A549 (cell line): ENCODE measurements at places on chromosomes 11 and 22.

DNA sequence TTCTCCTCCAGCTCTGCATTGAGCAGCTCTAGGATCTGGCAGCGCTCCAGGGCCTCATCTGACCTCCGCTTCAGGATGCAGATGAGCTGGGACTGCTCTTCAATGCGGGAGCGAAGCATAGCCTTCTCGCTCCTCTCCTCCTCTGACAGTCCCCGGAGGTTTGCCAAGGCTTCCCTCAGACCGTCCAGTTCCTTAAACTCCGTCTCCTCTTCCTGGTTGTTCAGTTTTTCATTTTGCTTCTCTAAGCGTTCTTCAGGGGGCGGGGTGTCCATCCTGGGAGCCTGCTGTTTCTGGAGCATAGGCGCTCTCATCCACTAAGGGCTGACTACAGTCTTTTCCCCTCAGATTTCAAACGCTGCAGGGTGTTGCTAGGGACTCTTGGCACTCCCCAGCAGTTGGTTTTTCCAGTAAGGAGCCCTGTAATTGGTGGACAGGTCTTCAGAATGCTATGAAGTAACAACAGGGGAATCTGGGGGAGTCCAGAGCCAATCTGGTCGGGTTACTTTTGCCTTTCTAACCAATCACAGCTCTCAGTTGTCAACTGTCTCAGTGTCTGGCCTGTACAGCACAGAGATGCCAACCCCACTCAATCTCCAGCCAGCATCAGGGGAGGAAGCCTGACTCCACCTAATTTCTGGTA lies at the start of gene CCDC89:
CCDC89 (minus strand) TSS at position 376 of the 640 bp plus-strand sequence; CDS start at position 311, 65 bp downstream.
- no peak for DNase-seq

- no peak for DNase-seq
Measured at GRCh38 chr11:14529321-14529720, 9.1 kb upstream of the PSMA1 start.

GRCh38 chr11:86119077-86119476 lies 50.2 kb upstream of the PICALM start:
- no peak for DNase-seq

DNA sequence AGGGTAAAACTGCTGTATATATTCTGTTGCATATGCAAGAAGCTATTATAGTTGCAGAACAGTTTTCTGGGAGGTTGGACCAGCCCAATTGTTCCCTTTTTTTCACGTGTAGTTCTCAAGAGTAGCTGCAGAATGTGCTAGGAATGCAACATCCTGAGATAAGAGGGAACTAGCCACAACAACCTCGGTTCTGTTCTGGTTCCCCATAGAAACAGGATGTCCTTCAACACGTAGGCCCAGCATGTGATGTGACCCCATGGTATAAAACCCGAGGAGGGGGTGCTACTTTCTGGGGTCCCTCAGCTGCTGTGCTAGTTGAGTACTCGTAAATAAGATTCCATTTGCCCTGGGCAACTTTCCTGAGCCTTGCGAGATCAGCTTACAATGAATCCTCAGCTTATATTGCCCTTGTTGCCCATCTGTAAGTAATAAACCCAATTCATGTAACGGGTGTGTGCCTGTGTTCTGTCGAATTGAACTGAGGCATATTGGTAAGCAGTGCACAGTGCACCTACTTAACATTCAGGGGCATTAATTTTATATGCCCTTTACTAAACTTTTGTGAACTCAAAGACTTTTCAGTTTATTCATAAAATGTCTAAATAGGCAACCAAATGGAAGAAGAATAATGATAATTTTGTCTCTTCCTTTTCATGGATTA lies 23.0 kb upstream of the TRAF6 start:
- no peak for DNase-seq

DNA sequence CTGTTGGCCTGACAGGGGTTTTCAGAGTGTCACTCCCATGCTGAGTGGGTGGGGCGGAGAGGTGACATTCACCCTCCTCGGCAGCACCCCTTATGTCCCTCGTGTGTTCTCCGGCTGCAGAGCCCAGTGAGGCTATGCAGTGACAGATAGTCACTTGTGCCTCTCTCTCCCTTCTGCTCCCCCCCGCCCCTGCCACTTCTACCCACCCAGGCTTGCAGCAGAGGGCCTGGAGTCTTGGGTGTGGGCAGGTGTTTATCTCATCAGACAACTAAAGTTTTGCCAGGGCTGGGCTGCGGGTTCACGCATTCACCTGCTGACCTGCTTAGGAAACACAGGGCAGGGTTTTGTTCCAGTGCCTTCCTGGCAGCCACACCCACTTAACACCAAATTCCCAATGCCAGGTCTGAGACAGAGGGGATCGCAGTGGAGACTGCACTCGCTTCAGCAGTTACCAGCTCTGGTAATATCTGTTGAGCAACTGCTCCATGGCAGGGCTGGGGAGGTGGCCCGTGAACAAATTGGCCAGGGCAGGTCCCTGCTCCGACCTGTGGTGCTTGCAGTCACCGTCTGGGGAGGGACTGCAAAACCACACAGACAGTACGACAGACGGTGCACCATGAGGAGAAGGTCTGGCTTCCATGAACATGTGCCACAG lies 50.5 kb upstream of the ADA2 start:
- no peak for DNase-seq

- no peak for DNase-seq
Measured at GRCh38 chr22:39282645-39283321, 36.6 kb downstream of the RPL3 start.

- no peak for DNase-seq
Measured at GRCh38 chr11:94809251-94809650, 41.1 kb downstream of the AMOTL1 start.

DNA sequence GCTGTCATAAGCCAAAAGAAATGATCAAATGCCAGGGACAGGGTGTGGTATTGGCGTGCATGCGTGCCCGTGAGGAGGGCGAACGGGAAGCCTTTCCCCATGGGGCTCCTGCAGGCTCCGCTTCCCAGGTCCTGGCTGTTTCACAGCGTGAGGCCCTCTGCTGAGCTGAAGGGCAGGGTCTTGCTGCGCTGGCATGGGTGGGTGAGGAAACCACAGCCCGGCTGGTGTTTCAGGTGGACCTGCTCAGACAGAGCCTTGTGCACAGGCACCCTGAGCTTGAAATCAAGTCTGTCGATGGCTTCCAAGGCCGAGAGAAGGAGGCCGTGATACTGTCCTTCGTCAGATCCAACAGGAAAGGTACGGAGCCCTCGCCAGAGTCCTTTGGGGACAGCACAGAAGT lies 31.4 kb downstream of the IGHMBP2 start:
- DNase-seq = no peak

DNA sequence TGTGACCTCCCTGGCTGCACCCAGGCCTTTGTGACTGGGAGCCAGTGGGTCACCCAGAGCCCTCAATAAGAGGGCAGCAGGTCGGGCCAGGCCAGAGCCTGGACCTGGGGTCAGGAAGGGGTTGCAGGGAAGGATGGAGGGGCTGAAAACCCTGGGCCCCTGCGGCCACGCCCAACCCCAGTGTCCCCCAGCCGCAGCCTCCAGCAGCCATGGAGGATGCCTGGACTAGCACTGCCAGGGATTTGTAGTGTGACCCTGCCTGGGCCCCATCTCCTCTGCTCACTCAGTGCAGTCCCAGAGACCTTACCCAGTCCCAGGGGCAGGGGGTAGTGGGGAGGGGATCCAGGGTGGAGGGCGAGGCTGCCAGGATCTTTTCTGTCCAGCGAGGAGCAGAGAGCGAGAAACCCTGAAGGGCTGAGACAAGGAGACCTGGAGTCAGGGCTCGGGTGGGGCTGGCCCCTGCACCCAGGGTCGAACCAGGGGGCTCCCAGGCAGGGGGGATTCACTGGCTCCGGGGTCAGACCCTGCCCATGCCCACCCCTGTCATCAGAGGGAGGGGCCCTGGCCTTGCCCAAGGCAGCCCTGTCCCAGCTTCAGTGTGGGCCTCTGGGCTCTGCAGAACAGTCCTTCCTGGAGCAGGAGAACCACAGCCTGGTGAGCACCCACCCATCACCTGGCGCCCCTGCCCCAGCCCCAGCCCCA lies 187.5 kb downstream of the IGLL1 start:
- no peak for DNase-seq

- DNase-seq = no peak
Measured at GRCh38 chr11:15705891-15706290, 591.2 kb downstream of the INSC start.

DNA sequence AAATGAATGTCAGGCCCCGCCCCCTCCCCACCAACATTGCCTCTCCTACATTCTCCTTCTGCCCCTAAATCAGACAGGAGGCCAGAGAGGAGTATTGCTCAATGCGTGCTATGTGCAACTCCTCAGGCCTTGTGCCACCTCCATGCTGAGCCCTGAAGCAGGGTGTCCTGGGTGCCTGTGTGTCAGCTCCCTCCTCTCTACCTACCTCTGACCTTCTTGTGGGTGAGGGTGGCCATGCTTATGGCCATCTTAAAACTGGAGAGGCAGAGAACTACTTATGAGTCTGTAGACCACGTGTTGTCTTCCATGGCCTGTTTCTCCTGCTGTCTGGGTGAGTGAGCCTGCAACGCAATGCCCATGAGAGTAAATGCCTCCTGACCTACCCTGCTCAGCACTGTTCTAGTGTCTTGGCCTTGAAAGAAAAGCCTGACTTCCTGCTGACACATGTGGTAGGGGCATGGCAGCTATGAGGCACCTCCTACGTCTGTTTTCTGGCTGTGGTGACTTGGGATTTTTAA lies 10.5 kb downstream of the MCAM start:
- DNase-seq = no peak
